ENCODE measurements at places on chromosomes 2 and 18. TPM values are rescaled to one million over a fixed set of nuclear protein-coding genes. Genes with fewer than 3 reads are reported as not detected.

CCDC88A gene
- total RNA-seq, result 9.6 TPM

HOXD13 gene
- not detected for total RNA-seq

UGT1A10 gene
- total RNA-seq, result not detected

ALLC gene
- total RNA-seq, result not detected

COL6A3 gene
- total RNA-seq, result 12.0 TPM

IWS1 gene
- total RNA-seq, result 43.6 TPM

Data from activated T-cell treated with anti-CD3 and anti-CD28 coated beads, Interleukin-2, amount 50 U/mL, for 72 hours (primary cell).